ENCODE measurements at places on chromosomes 3 and 15. TPM values are rescaled to one million over a fixed set of nuclear protein-coding genes. Genes with fewer than 3 reads are reported as not detected.

The TERC gene
- total RNA-seq = 2.6 TPM

The GABRR3 gene
- not detected for total RNA-seq

The CCDC51 gene
- 13.3 TPM for total RNA-seq

The ARGFX gene
- total RNA-seq = not detected

The LMAN1L gene
- total RNA-seq = 21.9 TPM

The GHRL gene
- total RNA-seq = 0.30 TPM

The ARHGEF26 gene
- 1.9 TPM for total RNA-seq

The CAPN3 gene
- 3.4 TPM for total RNA-seq

The GOLGA8K gene
- total RNA-seq = not detected

The SPINT1 gene
- 2.0 TPM for total RNA-seq

The PLCB2 gene
- total RNA-seq = 8.2 TPM

The TIMP4 gene
- total RNA-seq = 23.8 TPM

The SI gene
- total RNA-seq = not detected

The LRRIQ4 gene
- not detected for total RNA-seq

The HHATL gene
- 440 TPM for total RNA-seq

The VILL gene
- total RNA-seq = 4.4 TPM

The SENP8 gene
- total RNA-seq = 5.9 TPM

The PLSCR5 gene
- not detected for total RNA-seq

The APOD gene
- 327 TPM for total RNA-seq

The ATP8B4 gene
- 6.1 TPM for total RNA-seq

The TLR9 gene
- total RNA-seq = 0.38 TPM

The SEMA4B gene
- 27.7 TPM for total RNA-seq

The RARRES1 gene
- total RNA-seq = 22.3 TPM

The FGF12 gene
- 340 TPM for total RNA-seq

The DTWD1 gene
- total RNA-seq = 22.1 TPM

The CYP11A1 gene
- 0.24 TPM for total RNA-seq

The ZNF717 gene
- 7.5 TPM for total RNA-seq

The C3orf20 gene
- not detected for total RNA-seq

The SATB1 gene
- 41.6 TPM for total RNA-seq

The PAQR5 gene
- 1.1 TPM for total RNA-seq

The RARB gene
- total RNA-seq = 17.5 TPM

The RYR3 gene
- not detected for total RNA-seq

The EXD1 gene
- total RNA-seq = not detected

The ZNF662 gene
- total RNA-seq = 4.1 TPM

The IQCH gene
- 0.51 TPM for total RNA-seq

The FGF7 gene
- 44.6 TPM for total RNA-seq

The SCG5 gene
- not detected for total RNA-seq

The ECT2 gene
- total RNA-seq = 6.3 TPM

The CPLX3 gene
- 2.8 TPM for total RNA-seq

The LCTL gene
- total RNA-seq = not detected

The SYNPR gene
- not detected for total RNA-seq

The CIP2A gene
- 1.1 TPM for total RNA-seq

The CYP8B1 gene
- total RNA-seq = not detected

The REC114 gene
- total RNA-seq = 0.60 TPM

The PFN2 gene
- total RNA-seq = 71.2 TPM

The SNX4 gene
- 19.8 TPM for total RNA-seq

The BUB1B gene
- 2.4 TPM for total RNA-seq

The RBP2 gene
- not detected for total RNA-seq

The DNAH12 gene
- not detected for total RNA-seq

The MFAP1 gene
- total RNA-seq = 18.9 TPM

The IFT80 gene
- total RNA-seq = 8.9 TPM

The CHRD gene
- total RNA-seq = 8.7 TPM

The CNTN6 gene
- total RNA-seq = not detected

The CLSTN2 gene
- total RNA-seq = 8.4 TPM

The PPP1R14D gene
- not detected for total RNA-seq

The STRC gene
- not detected for total RNA-seq

The LARP6 gene
- total RNA-seq = 55.7 TPM

The DUOX1 gene
- total RNA-seq = 1.0 TPM

The NEK10 gene
- total RNA-seq = 9.8 TPM

The CGNL1 gene
- total RNA-seq = 10.0 TPM

All from Right ventricle myocardium inferior (tissue), 1 donor.